B cell (primary cell): ENCODE measurements at places on chromosomes 11 and 22. TPM values are rescaled to one million over a fixed set of nuclear protein-coding genes. Genes with fewer than 3 reads are reported as not detected.

- no peak for DNase-seq
Observed at GRCh38 chr11:66598993-66599392, 6.0 kb downstream of the CCS start.

DNA sequence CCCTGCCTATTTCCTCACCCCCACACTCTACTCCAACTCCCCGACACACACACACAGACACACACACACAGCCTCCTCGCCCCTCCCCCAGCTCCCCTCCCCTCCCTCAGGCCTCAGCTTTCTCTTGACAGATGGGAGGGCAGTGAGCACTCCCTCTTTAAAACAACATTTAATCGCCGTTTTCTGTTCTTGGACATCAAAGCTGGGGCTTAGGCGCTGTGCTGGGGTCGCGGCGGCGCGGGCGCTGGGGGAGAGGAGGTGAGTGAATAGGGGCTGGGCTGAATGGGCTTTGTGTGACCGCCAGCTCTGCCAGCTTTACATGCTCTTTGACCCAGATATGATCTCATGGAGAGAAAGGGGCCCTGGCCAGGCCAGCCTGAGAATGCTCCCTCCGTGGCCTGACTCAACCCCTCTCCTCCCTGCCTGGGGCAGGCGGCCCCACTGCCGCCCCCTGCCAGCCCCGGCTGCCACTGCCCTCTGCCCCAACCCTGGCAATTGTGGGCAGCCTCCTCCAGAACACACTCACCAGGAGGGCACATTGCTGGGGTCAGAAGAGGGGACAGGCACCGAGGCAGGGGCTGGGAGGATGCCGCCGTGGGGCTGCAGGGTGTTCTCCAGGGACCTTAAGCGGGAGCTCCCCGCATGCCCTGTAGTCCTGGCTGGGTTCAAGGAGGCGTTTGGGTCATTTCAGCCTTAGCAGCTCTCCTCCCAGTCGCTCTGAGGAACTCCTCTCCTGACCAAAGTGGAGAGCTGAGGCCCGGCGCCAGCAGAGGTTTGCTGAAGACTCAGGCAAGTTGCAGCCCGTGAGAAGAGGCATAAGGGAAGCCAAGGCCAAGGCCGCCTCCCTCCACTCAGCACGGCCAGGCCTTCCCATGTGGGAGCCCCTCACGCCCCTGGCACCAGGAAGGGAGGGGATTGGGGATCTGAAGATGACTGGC lies 38.3 kb upstream of the NNMT start:
- DNase-seq = no peak

The ELF5 gene
- not detected in 2 replicates for total RNA-seq

DNA sequence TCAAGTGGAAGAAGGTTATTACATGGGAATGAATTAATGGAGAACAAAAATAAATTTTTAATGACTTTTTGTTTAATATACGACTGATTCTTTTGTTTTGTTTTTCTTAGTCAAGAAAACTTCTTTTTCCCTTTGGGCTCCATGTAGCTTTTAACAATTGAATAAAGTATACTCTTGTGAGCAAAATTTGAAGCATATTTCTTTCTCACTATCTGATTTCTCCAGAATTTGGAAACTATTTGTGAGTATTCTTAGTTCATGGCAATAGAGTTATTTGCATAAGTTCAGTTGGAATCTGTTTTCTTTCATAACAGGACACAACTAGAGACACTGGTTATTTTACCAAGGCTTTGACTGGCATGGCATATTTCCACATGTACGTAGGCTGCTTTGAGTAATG lies 3.8 kb upstream of the APOL1 start:
- DNase-seq = no peak

- DNase-seq = no peak
Observed at GRCh38 chr11:112941104-112941503, 20.1 kb upstream of the NCAM1 start.
